ENCODE measurements at places on chromosomes 12 and 14. TPM values are rescaled to one million over a fixed set of nuclear protein-coding genes. Genes with fewer than 3 reads are reported as not detected.

NPFF gene
- not detected for total RNA-seq

LRRIQ1 gene
- 4.8 TPM for total RNA-seq

GRCh38 chr12:13193505-13194231 is 2.9 kb upstream of the EMP1 start:
- H3K4me3 ChIP-seq = no peak overlapping the region
- DNase-seq = no peak
- H3K27ac ChIP-seq = peak overlapping the region; percentile 77
- no peaks in the 10 kb centered on the region for H3K36me3 ChIP-seq
- H3K4me1 ChIP-seq = peaks cover 44% of the 10 kb centered on the region

- no peaks in the 10 kb centered on the region for H3K4me1 ChIP-seq
- no peak overlapping the region for H3K27ac ChIP-seq
Observed at GRCh38 chr12:81143057-81143456, 65.2 kb downstream of the ACSS3 start.

GRCh38 chr12:92248977-92249376 is 103.3 kb upstream of the BTG1 start:
- no peak for DNase-seq
- no peaks in the 10 kb centered on the region for H3K27me3 ChIP-seq
- H3K4me1 ChIP-seq = no peaks in the 10 kb centered on the region

- H3K4me1 ChIP-seq = peaks cover 13% of the 10 kb centered on the region
- DNase-seq = no peak
- H3K36me3 ChIP-seq = no peaks in the 10 kb centered on the region
- H3K4me3 ChIP-seq = no peak overlapping the region
- no peaks in the 10 kb centered on the region for H3K27me3 ChIP-seq
Observed at GRCh38 chr12:3291939-3292338, 199.1 kb upstream of the PRMT8 start.

GRCh38 chr12:88922816-88923215 is 342.5 kb upstream of the KITLG start:
- no peak overlapping the region for H3K4me3 ChIP-seq
- DNase-seq = no peak
- H3K4me1 ChIP-seq = no peaks in the 10 kb centered on the region
- no peaks in the 10 kb centered on the region for H3K36me3 ChIP-seq
- no peaks in the 10 kb centered on the region for H3K27me3 ChIP-seq
- H3K27ac ChIP-seq = no peak overlapping the region
